MV-4-11 (cell line): ENCODE measurements at places on chromosomes 6 and 20.
A peak's percentile ranks its signal among the peaks of the same experiment; 100 is the strongest.

DNA sequence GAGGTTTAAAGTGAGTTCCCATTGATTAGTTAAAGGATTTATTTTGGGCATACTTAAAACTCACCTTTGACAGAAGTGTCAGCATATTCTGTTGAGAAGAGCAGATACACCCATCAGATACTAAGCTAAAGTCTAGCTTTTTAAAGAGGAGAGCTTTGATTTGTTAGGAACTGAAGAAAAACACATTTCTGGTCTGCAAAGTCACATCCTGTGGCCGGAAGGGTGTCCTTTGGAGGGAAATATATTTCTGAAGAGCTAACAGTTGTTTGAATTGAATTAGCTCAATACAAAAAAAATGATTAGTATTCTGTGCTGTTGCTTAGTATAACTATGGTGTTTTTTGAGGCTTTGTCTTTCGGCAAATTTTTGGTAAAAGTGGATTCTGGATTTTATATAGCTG lies 302.7 kb downstream of the RFPL4B start:
- DNase-seq = no peak

GRCh38 chr20:25247518-25247955 lies 348 bp upstream of the PYGB start:
- DNase-seq = no peak

DNA sequence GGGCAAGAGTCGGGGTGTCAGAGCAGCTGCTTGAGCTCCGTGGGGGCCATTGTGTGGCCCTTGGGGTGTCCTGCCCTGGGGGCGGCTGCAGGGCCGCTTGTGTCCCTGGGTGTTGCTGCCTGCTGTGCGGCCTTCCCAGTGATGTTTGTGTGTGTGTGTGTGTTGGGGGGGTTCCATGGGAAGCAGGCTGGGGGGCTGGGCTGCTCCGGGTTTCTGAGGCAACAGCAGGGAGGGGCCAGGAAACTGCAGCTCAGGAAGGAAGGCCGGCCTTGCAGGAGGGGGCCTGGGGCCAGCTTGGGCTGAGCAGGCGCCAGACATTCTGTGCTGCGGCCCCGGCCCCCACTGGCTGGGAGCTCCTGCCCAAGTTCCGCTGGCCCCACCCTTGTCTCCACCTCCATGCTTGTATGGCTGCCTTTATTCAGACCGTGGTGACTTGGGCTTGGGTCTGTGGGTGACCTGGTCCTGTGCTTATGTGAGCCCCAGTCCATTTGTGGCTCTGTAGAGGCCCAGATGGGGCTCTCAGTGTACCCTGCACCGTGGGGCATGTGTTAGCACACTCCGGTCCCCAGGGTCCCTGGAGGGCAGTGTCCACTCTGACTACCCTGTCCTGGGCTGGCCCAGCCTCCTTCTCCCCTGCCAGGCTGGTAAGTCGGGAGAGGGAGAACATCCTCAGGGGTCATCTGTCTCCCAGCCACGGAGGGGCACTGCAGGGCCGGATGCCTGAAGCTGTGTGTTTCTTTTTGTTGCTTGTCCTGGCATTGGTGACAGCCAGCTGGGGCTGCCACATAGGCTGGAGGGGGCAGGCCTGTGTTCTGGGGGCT lies 4.6 kb upstream of the SOX18 start:
- DNase-seq = peak; percentile 30

DNA sequence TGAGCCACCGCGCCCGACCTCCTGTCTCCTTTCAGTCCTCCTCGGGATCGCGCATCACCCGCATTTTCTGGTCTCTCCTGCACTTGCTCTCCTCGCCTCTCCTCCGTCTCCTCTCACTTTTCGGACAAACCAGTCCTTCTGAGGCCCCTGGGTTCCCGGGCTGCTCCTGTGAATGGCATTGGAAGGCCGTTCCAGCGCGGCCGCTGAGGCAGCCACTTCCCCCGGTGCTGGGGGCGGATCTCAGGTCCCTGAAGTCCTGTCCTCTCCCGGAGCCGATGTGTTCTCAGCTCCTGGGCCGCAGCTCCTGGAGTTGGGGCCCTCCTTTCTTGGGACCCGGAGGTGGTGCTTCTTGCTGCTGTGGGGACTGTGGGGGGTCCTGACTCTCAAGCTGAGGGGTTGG lies 803 bp downstream of the MICB start:
- no peak for DNase-seq

GRCh38 chr6:87589693-87590416 lies at the start of the genes ORC3 and RARS2:
TSS of gene ORC3 (plus strand) at chr6:87590135. CDS start at chr6:87590169, 34 bp downstream.
TSS of gene RARS2 (minus strand) at chr6:87589987. CDS start at chr6:87589957, 30 bp downstream.
- peak; percentile 93 for DNase-seq

- DNase-seq = no peak
Observed at GRCh38 chr6:109036574-109037294, 57.9 kb downstream of the SESN1 start.

DNA sequence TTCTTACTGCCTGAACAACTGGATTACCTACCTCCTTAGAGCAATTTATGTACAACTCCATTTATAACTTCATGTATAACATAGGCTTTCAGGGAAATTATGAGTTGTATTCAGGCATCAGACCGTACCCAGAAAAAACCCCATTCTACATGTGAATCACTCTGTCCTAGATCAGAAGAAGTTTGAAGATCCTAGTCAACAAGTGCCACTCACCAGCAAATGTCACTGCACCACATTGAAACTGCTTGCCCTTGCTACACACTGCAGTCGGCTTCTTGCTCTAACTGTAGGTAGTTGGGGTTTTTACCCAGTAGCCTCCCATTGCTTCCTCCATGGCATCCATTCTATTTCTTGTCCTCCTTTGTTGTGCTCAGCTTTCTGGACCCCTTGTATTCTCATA lies 132.4 kb downstream of the DNAH8 start:
- no peak for DNase-seq

GRCh38 chr6:28673787-28674671 lies 148.3 kb downstream of the GPX5 start:
- DNase-seq = peak; percentile 54

DNA sequence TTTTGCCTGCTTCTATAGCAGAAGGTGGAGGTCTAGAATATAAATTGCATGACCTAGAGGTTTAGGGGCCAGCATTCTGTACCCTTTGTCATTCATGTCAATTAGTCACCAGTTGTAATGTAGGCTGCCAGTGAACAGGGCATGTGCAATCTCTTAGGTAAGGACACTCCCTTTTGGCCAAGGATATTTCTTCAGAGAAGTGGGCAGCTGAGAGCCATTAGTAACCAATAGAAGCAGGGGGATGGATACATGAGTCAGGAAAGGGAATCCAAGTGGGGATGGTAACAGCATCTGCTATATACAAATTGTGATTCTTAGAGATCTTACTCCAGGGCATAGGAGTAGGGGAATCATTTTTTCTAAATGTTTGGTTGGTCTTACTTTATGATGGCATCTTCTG lies 494.2 kb upstream of the JAG1 start:
- no peak for DNase-seq

DNA sequence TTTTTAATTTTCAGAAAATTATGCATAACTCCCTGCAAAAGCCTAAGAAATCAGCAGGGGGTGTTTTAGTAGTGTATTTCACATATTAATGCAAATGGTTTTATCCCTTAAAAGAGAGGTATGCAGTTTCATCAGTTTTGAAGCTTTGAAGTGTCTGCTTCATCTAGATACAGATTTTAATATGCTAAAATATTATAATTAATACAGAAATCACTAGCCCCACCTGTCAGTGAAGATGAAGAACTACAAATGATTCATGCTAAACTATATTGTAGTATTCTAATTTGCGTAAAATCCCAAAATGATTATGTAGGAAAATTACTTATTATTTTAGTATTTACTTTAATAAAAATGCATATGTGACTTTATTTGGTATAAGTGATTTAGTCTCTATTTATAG lies 2.9 kb upstream of the TFB1M start:
- DNase-seq = no peak

DNA sequence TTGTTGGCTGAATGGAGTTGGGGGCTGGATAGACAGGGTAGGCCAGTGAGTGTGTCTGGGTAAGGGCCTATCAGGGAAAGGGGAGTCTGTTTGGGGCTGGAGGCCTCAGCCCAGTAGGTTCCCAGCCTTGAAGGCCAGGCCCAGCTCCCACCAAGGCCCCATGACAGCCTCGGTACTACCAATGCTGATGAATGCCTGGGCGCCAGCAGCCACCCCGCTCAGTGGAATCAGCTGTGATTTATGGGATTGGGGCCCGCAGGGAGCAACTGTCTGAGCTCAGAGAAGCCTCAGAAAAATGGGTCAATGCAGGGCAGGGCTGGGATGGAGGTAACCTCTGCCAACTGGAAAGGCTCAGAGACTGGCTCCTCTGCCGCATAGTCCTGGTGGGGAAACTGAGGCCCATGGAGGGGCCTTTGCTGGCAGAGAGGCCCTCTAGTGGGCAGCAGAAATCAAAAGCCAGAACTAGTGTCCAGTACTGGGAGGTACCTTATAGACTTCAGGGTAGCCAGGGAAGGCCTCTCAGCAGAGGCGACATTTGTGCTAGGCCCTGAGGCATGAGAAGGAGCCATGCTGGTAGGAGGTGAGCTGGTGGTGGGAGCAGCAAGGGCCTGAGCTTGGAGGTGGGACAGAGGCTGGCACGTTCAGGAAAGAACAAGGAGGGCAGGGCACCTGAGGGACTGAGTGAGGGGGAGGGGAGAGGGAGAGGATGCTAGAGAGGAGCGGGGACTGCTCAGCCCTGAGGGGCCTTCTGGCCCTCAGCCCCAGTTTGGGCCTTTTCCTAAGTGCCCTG lies 36.4 kb downstream of the DLGAP4 start:
- DNase-seq = no peak

DNA sequence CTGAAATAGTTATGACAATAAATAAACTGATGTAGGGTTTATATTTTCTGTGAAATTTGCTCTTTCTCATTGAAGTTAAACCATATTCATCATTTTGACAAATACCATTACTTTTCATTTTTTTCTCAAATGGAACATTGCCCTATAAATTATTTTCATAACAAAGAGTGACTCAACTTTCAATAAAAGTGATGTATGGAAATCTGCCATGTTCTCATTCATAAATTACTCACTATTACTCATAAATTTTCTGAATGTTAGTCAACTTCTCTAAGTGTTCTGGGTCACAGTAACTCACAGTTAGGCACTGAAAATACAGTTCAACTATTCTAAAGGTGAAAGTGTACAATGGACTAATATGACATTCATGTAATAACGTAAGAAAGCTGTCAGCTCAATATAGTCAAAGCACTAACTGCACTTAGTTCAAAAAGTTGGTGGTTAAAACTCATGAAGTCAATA lies 19.0 kb upstream of the STX11 start:
- DNase-seq = no peak

DNA sequence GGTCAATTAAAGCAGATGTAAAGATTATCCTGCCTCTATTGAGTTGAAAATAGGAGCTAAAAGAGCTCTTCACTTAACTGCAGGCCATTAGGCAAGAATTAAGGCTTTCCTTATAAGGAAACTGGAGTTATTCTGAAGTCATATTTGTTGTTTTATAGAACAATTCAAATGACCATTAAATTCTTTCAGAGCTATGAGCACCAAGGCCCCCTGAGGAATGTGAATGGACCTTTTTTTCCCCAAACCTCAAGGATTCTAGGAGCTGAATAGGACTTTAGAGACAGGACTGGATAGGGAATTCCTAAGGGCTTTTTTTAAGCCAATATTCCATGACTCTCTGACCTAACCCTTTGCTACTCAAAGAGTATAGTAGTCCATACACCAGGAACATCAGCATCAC lies 565.7 kb upstream of the BTBD3 start:
- no peak for DNase-seq

DNA sequence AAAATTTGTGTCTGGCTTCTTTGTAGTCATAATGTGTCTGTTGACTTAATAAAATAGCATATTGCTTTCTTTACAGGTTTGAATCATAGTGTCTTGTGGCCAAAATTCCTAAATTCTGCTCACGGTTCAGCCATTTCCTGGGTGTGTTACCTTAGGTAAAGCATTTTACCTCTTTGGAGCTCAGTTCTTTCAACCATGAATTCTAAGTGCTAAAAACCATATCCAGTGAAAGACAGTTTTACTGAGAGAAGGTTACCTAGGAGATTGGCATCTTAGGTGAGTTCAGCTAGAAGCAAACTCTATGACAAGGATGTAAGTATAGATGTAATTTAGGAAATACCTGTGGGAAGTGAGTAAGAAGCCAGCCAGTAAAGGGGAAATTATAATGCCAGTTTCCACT lies 20.7 kb downstream of the CRYBG1 start:
- DNase-seq = no peak

DNA sequence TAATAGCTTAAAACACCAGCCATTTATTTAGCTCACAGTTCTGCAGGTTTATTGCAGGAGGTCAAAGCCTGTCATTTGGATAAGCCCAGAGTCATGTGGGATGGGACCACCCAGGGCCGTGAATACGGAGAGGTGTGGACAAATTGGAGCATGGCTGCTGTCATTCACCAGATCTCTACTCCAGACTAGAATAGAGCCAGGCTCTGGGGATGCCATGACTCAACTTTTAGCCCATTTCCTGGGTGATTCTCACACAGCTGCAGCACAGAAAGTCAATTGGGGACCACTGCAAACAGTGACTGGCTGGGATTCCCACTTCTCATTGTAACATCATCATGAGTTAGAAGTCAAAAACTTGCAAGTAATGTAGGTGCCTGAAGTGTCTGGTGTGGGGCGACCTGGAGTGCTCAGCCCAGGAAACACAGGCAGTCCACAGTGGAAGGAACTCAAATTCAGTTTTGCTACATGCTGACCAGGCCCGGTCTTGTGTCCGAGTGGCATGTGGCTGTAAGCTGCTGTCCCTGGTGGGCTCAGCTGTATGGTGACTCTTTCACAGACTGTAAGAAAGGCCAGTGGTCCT lies 174.3 kb downstream of the SCP2D1 start:
- no peak for DNase-seq

GRCh38 chr20:8066662-8067061 lies 47.1 kb upstream of the TMX4 start:
- no peak for DNase-seq

- DNase-seq = no peak
Observed at GRCh38 chr6:7920425-7920824, 9.8 kb upstream of the TXNDC5 start.

GRCh38 chr20:32991792-32992641 lies 12.2 kb downstream of the SUN5 start:
- no peak for DNase-seq

- DNase-seq = no peak
Observed at GRCh38 chr6:36442103-36442670, 467 bp downstream of the PXT1 start.
